Heart left ventricle (tissue), 16 donors: ENCODE measurements at places on chromosomes 5 and 9. TPM values are rescaled to one million over a fixed set of nuclear protein-coding genes. Genes with fewer than 3 reads are reported as not detected.

Gene CMBL
- 12.4 TPM for total RNA-seq

Gene NDUFB6
- total RNA-seq = 209 TPM

Gene PCDHGA1
- 2.9 TPM for total RNA-seq

Gene ANKHD1
- total RNA-seq = 64.6 TPM

Gene C9orf153
- total RNA-seq = 0.42 TPM

Gene SPATA31D4
- total RNA-seq = not detected

Gene GAS1
- 3.3 TPM for total RNA-seq
